RWPE2 (cell line): ENCODE measurements at places on chromosomes 3 and 15.
A peak's percentile ranks its signal among the peaks of the same experiment; 100 is the strongest.

DNA sequence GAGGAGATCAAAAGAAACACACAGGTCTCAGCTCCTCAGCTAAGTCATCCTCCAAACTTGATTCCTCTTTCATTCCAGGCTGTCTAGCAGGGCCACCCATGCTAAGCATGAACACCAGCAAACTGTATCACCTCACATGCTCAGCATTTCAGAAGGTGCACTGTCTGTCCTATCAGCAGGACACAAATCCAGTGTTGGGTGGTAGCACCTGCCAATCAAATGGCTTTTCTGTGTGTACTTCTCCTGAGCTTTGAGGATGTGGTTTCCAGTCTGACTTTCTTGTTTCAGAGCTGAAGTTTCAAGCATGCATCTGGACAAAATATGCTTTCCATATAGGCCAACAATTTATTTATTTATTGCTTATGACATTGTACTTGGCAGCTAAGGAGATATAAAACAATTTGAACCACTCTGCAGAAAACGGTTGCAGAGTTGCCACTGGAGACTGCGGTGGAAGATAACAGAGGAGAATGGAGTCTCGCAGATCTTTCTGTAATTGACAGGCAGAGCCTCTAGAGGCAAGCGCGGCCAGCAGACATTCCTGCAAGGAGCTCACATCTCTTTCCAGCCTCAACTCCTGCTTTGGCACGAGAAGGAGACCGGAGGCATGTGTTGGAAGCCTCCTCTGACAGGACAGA, 167.1 kb upstream of the WNT5A start:
- no peak for DNase-seq
- no peaks in the 10 kb centered on the region for H3K36me3 ChIP-seq
- no peaks in the 10 kb centered on the region for H3K4me1 ChIP-seq

DNA sequence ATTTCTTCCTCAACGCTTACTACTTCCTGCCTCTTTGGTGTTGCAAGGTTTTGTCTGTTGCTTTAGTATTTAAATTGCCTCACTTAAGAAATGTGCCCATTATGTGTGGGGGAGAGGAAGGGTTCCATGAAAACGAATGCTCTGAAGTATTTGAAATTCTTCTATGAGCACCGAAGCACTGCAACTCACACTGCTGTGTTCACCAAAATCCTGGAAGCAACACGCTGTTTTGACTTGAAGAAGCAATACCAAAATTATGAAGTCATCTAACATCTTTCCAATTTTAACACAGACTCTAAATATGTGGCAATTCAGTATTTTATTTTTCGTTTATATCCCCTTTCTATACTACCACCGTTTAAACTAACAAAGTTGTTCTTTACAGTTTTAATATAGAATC, 101.5 kb downstream of the RBMS3 start:
- no peaks in the 10 kb centered on the region for H3K27me3 ChIP-seq
- no peak overlapping the region for H3K27ac ChIP-seq
- no peak overlapping the region for H3K4me3 ChIP-seq
- H3K36me3 ChIP-seq: no peaks in the 10 kb centered on the region
- DNase-seq: no peak

DNA sequence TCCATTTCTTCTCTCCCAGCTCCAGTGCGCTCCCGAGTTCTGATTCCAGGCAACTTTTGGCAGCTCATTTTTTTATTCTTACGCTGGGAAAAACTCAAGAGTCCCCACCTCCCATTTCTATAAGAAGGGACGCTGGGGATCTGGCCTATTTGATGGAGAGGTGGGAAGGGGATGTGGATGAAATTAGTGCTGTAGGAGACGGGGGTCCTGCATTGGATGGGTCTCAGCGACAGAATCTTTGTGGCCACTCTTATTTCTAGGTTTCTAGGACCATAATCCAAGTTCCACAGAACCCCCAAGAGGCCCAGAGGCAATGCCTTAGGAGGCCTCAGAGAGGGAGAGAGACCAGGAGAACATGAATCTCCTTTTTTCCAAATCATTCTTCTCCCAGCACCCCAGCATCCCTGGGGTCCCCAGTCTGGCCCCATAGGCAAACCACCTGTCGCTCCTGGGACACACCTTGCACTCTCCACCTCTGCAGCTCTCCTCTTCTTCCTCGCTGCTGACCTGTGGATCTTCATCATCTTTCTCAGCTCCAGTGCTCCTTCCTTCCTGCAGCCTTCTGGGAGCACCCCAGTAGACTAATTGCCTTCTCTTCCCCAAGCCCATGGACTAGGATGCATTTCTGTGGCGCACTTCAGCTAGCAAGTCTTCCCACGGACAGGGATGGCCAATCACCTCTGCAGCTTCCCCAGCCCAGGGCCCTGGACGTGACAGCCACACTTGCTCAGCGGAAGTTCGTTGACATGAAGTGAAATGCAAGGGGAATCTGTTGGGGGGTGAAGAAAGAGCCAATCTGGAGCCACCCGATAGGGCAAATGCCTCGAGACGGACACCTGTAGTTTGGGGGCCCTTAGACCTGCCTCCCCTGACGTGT, 100.1 kb upstream of the ALDH1A3 start:
- DNase-seq: no peak
- no peaks in the 10 kb centered on the region for H3K4me1 ChIP-seq
- no peaks in the 10 kb centered on the region for H3K27me3 ChIP-seq
- no peak overlapping the region for H3K27ac ChIP-seq

GRCh38 chr15:37978231-37978630, 43.8 kb downstream of the TMCO5A start:
- no peak overlapping the region for H3K27ac ChIP-seq
- H3K4me3 ChIP-seq: no peak overlapping the region
- no peaks in the 10 kb centered on the region for H3K27me3 ChIP-seq
- peak; percentile 30 for DNase-seq

DNA sequence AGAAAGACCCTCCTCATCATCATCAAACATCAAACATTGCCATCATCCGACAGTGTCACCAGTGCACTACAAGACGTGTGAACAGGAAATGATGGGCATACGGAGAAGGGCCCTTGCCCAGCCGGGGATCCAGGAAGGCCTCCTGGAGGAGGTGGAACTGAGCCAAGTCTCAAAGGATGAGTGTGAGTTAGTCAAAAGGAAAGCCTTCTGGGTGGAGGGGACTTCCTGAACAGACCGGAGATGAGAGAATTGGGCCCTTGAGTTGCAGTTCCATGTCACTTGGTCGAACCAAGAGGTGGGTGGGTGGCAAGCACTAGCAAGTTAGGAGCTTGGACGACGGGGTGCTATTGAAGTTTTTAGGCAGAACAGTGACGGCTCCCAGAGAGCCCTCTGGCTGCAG, 8.5 kb downstream of the SEMA4B start:
- no peak overlapping the region for H3K4me3 ChIP-seq
- peaks cover 66% of the 10 kb centered on the region for H3K4me1 ChIP-seq
- no peaks in the 10 kb centered on the region for H3K27me3 ChIP-seq
- H3K36me3 ChIP-seq: peaks cover 91% of the 10 kb centered on the region

DNA sequence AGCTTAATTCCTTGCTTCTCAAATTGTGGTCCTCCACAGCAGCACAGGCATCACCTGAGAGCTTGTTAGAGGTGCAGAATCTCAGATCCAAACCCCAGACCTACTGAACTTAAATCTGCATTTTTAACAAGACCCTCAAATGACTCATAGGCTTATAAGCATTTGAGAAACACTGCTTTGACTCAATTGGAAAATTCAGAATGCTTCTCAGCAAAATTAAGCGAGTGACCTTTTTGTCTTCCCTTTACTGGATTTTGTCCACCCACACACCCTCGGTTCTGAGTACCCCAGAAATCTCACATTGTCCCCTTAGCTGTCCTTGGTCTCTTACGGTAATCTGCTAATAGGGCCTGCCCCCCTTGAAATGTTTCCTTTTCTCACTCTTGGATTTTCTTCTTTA, 17.9 kb downstream of the CD80 start:
- no peaks in the 10 kb centered on the region for H3K27me3 ChIP-seq
- no peak for DNase-seq
- no peaks in the 10 kb centered on the region for H3K36me3 ChIP-seq
- H3K4me1 ChIP-seq: no peaks in the 10 kb centered on the region
- H3K4me3 ChIP-seq: no peak overlapping the region
- H3K27ac ChIP-seq: no peak overlapping the region

- peaks cover 56% of the 10 kb centered on the region for H3K36me3 ChIP-seq
- peak overlapping the region; percentile 75 for H3K27ac ChIP-seq
- peaks cover 19% of the 10 kb centered on the region for H3K4me1 ChIP-seq
- no peak for DNase-seq
- no peaks in the 10 kb centered on the region for H3K27me3 ChIP-seq
Measured at GRCh38 chr3:121482660-121483059, 63.1 kb downstream of the POLQ start.

DNA sequence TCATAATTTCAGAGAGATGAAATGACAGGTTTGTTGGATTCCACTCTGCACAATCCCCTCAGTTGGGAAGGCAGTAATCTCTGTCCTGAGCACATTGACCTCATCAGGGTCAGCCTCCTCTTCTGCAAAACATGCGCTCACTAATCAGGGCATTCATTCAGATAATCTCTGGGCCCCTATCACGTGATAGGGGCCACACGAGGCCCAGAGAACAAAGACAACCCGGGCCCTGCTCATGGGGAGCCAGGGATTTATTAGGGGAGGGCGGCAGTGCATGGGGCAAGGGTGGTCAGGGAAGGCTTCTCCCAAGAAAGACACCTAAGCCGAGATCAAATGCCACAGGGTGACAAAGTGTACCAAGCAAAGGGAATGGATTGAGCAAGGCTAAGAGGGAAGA, 1.1 kb downstream of the TCTA start:
- H3K4me3 ChIP-seq: peak overlapping the region; percentile 89
- no peak for DNase-seq
- H3K27me3 ChIP-seq: no peaks in the 10 kb centered on the region
- H3K27ac ChIP-seq: peak overlapping the region; percentile 92

DNA sequence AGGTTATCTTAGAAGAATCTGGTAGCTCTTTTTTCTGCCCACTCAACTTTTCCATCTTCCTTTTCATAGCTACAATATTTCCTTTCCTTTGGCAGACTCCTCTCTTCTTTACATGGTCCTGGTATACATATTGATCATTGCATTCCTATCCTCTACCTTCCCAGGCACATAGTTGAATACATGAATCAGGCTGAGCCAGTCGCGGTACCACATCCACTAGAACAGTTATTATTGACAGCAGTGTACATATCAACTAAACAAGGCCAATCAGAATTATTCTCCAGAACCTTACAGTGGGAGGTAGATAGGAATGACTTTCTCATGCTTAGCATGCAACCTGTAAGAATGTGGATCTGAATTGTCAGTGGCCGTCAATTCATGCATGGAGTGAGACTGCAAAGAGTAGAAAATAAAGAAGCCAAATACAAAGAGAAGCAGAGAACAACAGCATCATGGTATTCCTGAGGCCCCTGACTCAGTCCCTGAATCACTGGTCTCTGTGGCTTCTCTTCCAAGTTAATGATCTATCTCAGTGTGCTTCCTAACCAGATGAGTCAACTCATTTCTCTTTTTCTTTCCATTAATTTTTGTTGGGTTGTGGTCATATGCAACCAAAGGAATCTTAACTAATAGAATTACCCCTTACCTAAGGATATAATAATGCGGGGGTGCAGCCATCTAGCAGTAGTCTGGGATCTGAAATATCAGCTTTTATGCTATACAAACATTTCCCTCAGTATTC, 60.9 kb upstream of the DCBLD2 start:
- H3K27me3 ChIP-seq: no peaks in the 10 kb centered on the region
- no peak overlapping the region for H3K4me3 ChIP-seq
- no peak for DNase-seq
- peak overlapping the region; percentile 99 for H3K27ac ChIP-seq
- H3K4me1 ChIP-seq: peaks cover 71% of the 10 kb centered on the region

- DNase-seq: no peak
- no peaks in the 10 kb centered on the region for H3K27me3 ChIP-seq
- H3K4me3 ChIP-seq: no peak overlapping the region
- H3K36me3 ChIP-seq: peaks cover 37% of the 10 kb centered on the region
- H3K4me1 ChIP-seq: no peaks in the 10 kb centered on the region
Measured at GRCh38 chr3:182954553-182955235, 25.6 kb downstream of the DCUN1D1 start.

DNA sequence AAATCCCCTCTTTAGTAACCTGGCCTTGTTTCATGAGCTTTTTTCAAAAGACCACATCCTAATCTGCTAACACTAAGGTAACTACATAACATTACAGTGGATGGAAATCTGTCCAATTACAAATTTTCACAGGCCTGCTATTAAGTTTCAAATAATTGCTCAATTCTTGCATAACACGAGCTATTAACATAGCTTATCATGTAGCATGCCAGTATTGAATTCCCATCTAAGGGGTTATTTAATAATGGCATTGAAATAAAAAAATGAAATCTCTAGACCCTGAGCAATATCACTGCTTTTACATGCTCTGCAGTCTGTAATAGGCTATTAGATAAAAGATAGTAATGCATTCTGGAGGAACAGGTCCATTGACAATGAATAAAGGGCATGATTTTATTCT, 748.3 kb upstream of the NECTIN3 start:
- no peaks in the 10 kb centered on the region for H3K4me1 ChIP-seq
- no peak overlapping the region for H3K27ac ChIP-seq
- H3K36me3 ChIP-seq: no peaks in the 10 kb centered on the region
- DNase-seq: no peak
- H3K4me3 ChIP-seq: no peak overlapping the region
- no peaks in the 10 kb centered on the region for H3K27me3 ChIP-seq
